ENCODE measurements at places on chromosomes 5 and 9. TPM values are rescaled to one million over a fixed set of nuclear protein-coding genes. Genes with fewer than 3 reads are reported as not detected.

DNA sequence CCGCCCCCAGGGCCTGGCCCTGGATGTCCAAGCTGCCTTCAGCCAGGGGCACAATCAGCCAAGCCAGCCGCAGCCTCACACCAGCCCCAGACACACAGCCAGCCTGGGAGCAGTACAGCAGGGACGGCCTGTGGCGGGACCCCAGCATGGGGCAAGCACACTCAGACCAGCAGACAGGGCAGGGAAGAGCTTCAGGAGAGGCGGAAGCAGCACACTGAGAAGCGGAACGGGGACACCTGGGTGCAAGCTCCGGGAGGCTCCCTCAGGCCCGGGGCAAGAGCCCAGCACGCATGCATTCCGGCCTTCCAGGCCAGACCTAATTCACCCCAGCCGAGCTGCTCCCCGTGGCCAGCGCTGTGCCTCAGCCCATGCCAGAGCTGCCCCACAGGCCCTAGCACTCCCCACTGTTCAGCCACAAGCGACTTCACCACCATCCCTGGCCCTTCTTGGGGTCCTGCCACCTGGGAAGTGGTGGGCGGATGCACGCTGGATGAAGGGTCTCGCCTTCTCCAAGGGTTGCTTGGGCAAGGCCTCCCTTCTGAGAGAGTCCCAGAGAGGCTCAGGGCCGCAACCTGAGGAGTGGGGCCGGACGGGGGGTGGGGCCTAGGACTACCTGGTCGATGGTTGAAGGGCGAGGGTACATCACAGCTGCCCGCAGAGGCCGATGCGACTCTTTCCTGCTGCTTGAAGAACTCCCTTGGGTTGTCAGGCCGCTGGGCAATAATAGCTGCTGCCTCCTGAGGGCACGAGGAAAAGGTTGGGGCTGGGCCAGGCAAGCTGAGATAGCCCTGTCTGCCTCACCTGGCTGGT, 13.4 kb downstream of the DBN1 start:
- H3K4me3 ChIP-seq: no peak overlapping the region
- H3K27ac ChIP-seq: peak overlapping the region; percentile 76
- no peak for DNase-seq
- peaks cover 69% of the 10 kb centered on the region for H3K36me3 ChIP-seq

DNA sequence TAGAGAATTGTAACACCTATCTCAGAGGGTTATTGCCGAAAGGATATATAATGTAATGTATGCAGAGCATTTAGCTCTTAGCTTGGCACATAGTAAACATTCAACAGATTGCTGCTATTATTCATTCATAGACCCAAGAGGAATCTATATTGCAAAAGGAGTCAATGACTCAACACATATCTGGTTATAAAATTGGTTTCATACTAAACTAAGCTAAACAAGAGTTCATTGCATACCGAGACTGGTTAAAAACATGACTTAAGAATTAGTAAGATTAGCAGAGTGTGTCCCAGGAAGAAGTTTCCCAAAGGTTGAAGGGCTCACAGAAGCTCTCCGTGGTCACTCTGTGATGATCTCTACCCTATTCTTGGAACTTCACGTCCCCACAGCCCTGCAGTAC, 339.6 kb upstream of the CCNH start:
- peaks cover 44% of the 10 kb centered on the region for H3K27me3 ChIP-seq
- no peaks in the 10 kb centered on the region for H3K36me3 ChIP-seq
- DNase-seq: no peak
- H3K4me3 ChIP-seq: no peak overlapping the region
- H3K27ac ChIP-seq: no peak overlapping the region

GRCh38 chr5:134585966-134586365, 46.7 kb downstream of the SAR1B start:
- no peak overlapping the region for H3K4me3 ChIP-seq
- no peaks in the 10 kb centered on the region for H3K36me3 ChIP-seq
- H3K27me3 ChIP-seq: no peaks in the 10 kb centered on the region
- H3K4me1 ChIP-seq: no peaks in the 10 kb centered on the region
- no peak overlapping the region for H3K27ac ChIP-seq

GRCh38 chr5:131550606-131551005, 84.4 kb downstream of the RAPGEF6 start:
- H3K4me1 ChIP-seq: no peaks in the 10 kb centered on the region
- no peaks in the 10 kb centered on the region for H3K27me3 ChIP-seq
- peaks cover 27% of the 10 kb centered on the region for H3K36me3 ChIP-seq
- no peak overlapping the region for H3K27ac ChIP-seq
- no peak for DNase-seq

GRCh38 chr5:68460147-68460798, 244.7 kb downstream of the PIK3R1 start:
- H3K36me3 ChIP-seq: no peaks in the 10 kb centered on the region
- H3K27ac ChIP-seq: no peak overlapping the region
- no peaks in the 10 kb centered on the region for H3K4me1 ChIP-seq
- H3K27me3 ChIP-seq: no peaks in the 10 kb centered on the region

DNA sequence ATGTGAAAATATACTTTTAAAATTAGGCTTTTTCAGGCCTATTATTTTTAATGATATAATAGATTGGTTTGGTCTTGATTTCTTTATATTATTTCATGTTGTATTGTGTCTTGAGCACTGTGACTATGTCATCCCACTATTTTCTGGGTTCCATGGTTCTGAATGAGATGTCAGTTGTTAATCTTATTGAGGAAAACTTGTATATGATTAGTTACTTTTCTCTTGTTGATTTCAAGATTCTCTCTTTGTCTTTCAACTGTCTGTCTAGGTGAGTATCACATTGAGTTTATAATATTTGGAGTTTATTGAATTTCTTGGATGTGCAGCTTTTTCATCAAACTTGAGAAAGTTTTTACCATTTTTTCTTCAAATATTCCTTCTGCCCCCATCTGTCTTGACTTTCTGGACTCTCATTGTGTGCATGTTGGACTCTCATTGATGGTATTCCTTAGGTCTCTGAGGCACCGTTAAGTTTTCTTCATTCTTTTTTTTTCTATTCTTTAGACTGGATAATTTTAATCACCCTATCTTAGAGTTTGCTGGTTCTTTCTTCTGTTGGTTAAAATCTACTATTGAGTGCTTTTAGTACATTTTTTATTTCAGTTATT, 175.8 kb downstream of the TMEM167A start:
- H3K36me3 ChIP-seq: no peaks in the 10 kb centered on the region
- H3K4me1 ChIP-seq: no peaks in the 10 kb centered on the region
- H3K4me3 ChIP-seq: peak overlapping the region; percentile 44
- no peak for DNase-seq
- no peaks in the 10 kb centered on the region for H3K27me3 ChIP-seq
- no peak overlapping the region for H3K27ac ChIP-seq

DNA sequence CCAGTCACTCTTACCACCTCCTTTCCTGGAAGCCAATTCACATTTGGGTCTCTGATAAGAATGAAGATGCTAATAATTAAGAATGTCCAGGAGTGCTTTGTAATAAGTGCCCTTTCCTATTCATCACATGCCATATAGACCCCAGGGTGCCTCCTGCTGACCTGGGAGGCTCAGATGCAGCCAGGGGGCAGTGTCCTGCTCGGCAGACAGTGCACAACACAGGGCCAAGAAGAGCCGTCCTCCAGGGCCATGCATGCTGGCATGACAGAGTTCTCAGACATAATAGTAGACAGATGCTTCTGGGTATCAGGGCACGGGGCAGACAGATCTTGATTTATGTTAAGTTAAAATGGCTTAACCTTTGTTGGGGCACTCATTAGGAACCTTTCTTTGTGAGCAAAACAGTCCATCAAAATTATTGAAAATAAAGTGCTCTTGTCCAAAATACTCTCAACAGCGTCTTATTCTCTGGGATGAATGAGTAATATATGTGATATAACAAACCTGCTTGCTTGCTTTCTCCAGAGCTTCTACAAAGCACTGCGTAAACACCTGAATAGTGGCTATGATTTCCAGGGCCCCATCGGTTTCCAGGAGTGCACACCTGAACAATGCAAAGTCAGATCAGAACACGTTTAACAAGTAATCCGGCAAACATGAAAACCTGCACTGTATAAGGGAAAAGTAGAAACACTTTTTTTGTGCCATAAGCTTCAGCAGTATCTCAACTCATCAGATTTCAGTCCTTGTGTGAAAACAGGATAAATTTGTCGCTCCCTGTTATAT, 192.7 kb downstream of the FANCC start:
- DNase-seq: peak; percentile 73
- H3K27ac ChIP-seq: no peak overlapping the region
- H3K4me3 ChIP-seq: no peak overlapping the region
- peaks cover 3% of the 10 kb centered on the region for H3K36me3 ChIP-seq
- H3K27me3 ChIP-seq: no peaks in the 10 kb centered on the region

DNA sequence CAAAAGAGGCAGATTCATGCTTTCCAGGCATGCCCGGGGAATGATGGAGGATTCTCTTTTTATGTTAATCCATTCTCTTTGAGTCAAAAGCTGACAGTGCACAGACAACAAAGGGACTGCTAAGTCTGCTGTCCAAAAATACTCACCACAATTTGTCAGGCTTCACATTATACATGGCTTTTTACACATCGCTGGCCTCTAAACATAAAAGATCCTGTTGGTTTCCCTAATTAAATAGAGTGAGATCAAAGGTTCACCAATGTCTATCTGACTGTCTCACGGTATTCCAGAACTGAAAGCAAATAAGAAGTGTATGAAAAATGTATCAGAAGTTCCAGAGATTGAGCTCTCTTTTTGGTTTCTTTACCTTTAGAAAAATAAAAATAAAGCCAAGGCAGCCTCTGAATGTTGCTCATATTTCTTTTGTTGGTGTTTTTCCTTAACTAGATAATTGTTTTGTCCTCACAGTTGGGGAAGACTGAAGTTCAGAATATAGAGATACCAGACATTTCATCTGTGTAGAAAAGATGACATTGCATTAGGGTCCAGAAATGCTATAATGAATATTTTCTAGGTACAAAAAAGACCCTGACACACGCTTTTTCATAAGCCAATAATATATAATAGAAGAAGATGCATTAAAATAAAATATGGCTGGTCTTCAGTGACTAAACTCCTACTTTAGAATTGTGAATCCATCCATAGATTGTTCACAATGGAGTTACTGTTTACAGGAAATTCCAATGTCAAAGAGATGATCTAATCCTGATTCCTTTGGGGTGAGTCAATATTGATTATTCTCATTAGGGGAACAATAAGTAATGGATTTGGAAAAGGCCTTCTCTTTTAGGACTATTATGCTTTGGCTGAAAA, 688.2 kb upstream of the CDH6 start:
- H3K27me3 ChIP-seq: no peaks in the 10 kb centered on the region
- peaks cover 4% of the 10 kb centered on the region for H3K4me1 ChIP-seq
- DNase-seq: no peak
- no peaks in the 10 kb centered on the region for H3K36me3 ChIP-seq
- peak overlapping the region; percentile 90 for H3K27ac ChIP-seq
- no peak overlapping the region for H3K4me3 ChIP-seq

DNA sequence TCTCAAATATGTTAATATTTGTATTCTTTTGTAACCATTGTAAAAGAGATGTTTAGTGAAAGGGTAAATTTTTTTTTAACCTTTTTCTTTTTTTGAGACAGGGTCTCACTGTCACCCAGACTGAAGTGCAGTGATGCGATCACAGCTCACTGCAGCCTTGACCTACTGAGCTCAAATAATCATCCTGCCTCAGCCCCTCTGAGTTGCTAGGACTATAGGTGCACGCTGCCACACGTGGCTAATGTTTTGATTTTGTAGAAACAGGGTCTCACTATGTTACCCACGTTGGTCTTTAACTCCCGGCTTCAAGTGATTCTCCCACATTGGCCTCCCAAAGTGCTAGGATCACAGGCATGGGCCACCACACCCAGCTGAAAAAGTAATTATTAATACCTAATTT, 58.0 kb upstream of the CDK5RAP2 start:
- H3K4me1 ChIP-seq: no peaks in the 10 kb centered on the region
- H3K27me3 ChIP-seq: no peaks in the 10 kb centered on the region
- H3K27ac ChIP-seq: no peak overlapping the region
- H3K36me3 ChIP-seq: peaks cover 12% of the 10 kb centered on the region

- no peak for DNase-seq
- no peak overlapping the region for H3K4me3 ChIP-seq
- H3K27ac ChIP-seq: no peak overlapping the region
- H3K4me1 ChIP-seq: peaks cover 9% of the 10 kb centered on the region
- no peaks in the 10 kb centered on the region for H3K27me3 ChIP-seq
- H3K36me3 ChIP-seq: no peaks in the 10 kb centered on the region
These were observed 26.2 kb downstream of the TYRP1 start for GRCh38 chr9:12719431-12719830.

DNA sequence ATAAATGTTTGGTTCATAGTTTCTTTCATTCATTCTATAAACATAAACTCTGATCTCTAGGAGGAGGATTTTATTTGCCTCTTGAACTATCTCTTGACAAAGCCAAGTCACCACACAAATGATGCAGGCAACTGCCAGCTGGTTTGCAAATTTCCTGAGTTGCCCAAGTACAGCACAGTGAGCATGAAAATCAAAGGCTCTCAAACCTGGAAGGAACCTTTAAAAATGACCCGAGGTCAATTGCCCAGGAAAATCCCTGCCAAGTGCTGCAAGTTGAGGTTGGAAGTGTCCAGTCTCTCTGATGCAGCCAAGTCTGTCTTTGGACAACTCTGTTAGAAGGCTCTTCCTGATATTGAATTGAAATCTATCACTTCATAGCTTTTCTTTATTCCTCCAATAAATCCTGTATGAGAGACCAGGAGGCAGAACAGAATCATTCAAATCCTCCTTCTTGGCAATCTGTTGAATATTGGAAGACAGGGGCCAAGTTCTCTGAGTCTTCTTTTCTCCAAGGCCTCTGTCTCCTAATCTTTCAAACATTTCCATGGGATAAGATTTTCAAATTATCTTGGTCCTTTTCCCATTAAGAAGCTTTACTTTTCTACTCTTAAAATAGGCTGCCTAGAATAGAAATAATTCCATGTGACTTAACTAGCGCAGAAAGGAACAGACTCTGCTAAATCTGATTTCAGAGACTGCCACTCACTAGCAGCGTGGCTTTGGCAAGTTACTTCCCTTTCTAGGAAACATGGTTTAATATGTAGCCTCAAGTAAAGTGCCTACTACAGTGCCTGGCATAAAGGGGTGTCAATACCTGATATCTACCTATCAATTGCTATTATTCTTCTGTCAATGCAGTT, 159.2 kb downstream of the SNX18 start:
- no peak overlapping the region for H3K4me3 ChIP-seq
- no peaks in the 10 kb centered on the region for H3K4me1 ChIP-seq
- no peaks in the 10 kb centered on the region for H3K36me3 ChIP-seq
- no peak for DNase-seq
- H3K27me3 ChIP-seq: no peaks in the 10 kb centered on the region

DNA sequence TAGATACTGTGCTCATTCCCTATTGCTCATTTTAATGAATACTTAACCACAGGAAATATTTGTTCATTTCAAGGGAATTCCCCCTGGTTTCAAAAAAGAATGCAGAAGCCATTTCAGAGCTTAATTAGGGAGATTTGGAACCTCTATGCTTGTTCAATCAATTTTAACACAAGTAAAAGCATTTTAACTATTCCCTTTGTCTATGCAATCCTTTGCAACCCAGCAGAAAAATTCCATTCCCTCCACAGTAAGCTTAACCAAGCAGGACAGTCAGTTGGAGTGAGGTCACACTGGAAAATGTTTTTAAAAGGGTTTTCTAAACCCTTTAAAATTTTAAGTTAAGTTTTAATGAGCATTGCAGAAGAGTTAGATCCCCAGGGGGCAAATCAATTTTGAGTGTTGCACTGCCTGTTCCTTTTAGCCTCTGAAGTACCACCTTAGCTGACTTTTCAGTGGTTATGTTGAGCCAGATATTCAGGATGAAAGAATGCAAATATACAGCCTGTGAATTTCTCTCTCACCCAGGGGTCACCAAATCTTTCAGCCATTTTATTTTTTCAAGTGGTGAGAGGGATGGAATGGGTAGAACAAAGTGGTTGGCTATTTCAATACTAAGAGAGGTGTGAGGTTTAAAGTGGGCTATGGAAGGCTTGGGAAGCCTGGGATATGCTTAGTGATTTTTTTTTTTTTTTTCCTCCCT, 356.2 kb upstream of the NUDT12 start:
- H3K4me1 ChIP-seq: no peaks in the 10 kb centered on the region
- H3K27ac ChIP-seq: peak overlapping the region; percentile 67
- H3K36me3 ChIP-seq: no peaks in the 10 kb centered on the region
- no peak overlapping the region for H3K4me3 ChIP-seq

PSD2 gene
- total RNA-seq: 0.55 TPM

All from endodermal cell (in vitro differentiated cells).